ENCODE measurements at places on chromosomes 1 and 21.

- no peak for DNase-seq
Observed at GRCh38 chr1:181513786-181514297, 30.5 kb downstream of the CACNA1E start.

- no peak for DNase-seq
Observed at GRCh38 chr1:216005916-216006315, 417.3 kb downstream of the USH2A start.

GRCh38 chr1:65105596-65105995 lies 42.4 kb upstream of the AK4 start:
- no peak for DNase-seq

DNA sequence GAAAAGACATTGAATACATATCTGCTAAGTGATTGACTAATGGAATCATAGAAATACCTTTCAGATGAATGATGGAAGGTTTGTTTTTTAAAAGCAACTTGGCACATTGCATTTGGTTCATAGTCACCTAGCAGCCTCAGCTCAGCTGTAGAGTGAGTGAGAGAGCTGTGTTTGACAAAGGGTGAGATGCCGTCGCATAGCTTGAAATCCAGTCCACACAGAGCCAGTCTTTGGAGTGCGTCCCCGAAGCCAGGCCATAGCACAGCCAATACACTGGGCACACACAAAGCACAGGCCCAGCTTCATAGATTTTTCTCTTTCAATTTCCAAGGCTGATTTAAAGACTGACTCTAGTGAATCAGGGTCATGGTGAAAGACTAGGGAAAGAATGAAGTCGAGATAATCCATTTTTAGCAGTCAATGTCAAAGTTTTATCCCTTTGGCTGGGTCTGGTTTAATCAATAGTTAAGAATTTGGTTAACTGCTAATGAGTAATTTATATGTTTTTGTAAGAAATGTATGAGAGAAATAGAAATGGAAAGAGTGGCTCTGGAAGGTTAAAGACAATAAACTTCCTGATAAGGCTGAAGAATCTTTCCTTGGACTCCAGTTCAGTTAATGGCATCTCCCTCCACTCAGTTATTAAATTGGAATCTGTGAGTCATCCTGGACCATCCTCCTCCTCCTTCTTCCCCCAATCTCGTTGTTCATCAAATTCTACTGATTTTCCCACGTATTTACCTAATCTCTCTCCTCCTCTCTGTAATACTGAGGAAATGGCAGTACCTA lies 101.2 kb upstream of the IRF2BP2 start:
- no peak for DNase-seq

DNA sequence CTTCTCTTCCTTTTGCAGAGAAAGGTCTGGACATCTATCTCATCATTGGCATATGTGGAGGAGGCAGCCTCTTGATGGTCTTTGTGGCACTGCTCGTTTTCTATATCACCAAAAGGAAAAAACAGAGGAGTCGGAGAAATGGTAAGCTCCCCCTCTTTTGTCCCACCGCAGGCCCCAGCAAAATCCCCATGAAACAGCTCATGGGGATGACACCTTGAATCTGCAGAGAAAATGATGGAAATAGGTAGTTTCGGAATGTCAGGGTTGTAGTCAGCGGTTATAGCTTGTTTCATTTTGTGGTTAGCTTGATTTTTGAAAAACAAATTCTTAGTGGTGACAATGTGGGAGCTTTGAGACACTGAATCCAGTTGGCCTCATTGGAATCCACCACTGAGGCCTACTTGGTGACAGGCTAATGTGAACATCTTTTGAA lies 10.3 kb downstream of the CD2 start:
- no peak for DNase-seq

GRCh38 chr1:179867493-179868330 lies 9.9 kb downstream of the TOR1AIP2 start:
- no peak for DNase-seq

DNA sequence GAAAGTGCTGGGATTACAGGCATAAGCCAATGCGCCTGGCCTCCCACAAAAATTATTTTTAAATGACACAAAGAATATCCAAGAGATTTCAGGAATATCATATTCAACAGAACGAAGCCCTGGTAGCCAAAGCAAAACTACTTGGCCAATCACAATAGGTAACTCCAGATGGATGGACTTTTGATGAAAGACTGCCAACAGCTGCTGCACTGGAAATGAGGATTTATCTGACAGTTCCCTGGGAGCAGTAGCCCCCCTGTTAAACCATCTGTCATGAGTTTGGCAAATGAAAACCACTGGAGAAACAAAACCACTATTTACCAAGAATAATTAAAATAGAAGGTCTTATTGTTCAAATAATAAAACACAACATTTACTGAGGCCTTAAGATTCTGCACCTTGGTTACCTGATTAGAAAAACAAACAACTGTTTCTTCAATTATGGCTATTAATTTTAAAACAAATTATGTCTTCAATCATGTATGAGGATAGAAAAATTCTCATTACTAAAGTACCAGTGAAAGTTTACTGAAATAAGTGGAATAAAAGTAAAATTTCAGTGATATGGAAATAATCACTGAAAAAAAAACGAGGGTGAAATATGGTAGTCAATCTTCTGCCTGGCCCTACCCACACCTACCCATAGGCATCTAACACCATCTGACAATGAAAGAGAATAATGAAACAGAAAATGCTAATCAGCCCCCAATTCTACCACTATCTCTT lies 34.3 kb upstream of the PSMG1 start:
- DNase-seq: no peak

DNA sequence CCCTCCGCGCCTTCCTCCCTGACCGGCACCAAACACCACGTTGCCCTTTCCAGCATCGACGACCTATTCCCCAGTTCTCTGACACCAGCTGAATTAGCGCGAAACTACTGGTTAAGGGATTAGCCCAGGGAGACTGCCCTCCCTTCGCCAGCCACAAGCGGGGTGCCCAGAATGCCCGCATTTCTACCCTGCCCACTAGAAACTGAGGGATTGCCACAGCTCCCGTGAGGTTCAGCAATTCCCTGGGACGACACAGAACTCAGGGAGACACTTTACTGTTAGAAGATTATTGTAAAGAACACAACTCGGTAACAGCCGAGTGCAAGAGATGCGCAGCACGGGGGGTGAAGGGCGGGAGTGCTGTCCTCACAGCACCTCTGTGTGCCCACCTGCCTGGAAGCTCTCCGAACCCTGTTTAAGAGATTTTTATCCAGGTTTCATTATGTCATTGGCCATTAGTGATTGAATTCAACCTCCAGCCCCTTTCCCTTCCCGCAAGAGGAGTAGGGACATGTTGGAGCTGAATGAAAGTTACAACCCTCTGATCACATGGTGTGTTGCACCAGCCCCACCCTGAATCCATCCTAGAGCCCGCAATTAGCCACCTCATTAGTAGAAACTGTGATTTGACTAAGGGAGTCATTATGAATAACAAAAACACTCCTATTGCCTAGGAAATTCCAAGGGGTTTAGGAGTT lies 15.8 kb upstream of the RIPPLY3 start:
- no peak for DNase-seq

- no peak for DNase-seq
Observed at GRCh38 chr1:147618077-147618569, 52.2 kb downstream of the ACP6 start.

- DNase-seq: no peak
Observed at GRCh38 chr1:12436345-12436658, 181.7 kb downstream of the DHRS3 start.

- no peak for DNase-seq
Observed at GRCh38 chr1:115275216-115275615, 62.8 kb downstream of the NGF start.

DNA sequence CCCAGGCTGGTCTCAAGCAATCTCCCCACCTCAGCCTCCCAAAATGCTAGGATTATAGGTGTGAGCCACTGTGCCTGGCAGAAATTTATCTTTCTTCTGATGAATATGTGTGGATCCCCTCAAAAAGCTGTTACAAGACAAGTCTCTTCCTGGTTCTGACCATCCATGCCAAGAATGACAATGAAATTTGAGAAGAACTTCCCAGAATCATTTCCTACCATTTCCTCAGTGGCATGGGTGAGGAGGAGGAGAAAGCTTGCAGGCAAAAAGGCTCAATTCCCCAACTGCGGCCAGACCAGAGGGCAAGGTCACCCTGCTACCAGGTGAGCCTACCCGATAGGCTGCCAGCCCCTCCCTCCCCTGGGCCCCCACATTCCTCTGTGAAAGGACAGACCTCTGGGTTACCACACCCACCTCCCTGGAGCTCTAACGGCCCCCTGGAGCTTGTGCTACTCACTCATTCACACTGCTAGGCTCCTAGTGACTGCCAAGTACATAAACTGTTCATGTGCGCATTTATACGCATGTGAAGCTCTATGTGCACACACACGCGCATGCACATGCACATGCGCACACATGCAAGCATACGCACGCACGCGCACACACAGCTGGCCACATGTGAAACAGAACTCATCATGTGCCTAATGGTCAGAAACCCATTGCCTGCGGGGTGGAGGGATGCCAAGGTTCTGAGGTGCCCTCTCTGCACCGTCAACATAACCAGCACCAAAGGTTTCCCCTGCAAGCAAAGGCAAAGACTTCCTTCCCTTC lies 17.0 kb downstream of the MRAP start:
- DNase-seq: no peak

DNA sequence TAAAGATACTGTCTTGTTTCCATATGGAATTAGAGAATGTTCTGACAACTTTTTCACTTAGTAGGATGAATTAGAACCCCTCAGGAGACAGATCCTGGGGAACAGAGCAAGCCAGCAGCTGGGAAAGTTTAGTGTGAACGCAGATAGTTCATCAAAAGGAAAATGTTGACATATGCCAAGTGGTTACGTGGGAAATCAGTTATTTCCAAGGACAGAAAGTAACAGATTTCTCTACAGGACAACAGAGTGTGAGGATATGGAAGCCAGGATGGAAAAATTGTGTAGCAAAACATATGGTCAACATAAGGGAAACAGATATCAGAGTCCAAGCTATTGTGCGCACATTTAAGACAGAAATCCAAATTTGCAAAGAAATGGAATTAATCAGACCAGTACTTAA lies 419.5 kb downstream of the LRRIQ3 start:
- DNase-seq: no peak

DNA sequence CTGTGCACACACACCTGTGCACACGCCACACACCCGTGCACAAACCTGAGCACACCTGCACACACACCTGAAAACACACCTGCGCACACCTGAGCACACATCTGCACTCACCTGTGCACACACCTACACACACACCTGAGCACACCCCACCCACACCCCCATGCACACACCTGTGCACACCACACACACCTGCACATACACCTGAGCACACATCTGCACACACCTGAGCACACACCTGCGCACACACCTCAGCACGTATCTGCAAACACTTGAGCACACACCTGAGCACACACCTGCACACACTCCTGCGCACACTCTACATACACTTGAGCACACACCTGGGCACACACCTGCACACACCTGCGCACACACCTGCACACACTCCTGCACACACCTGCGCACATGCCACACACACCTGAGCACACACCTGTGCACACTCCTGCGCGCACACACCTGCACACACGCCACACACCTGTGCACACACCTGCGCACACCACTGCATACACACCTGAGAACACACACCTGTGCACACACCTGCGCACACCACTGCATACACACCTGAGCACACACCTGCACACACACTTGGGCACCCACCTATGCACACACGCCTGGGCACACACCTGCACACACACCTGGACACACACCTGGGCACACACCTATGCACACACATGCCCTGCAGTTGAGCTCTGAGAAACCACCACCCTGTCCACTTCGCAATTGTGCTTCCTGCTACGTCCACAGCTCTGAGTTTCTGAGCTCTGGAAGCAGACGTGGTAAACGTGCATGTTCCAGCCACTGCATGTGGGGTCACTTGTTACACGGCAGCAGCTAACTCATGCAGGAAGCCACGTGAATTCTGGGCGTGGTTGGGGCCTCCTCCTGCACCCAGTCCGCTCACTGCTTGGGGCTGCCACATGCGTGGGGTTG lies 8.0 kb upstream of the C1orf159 start:
- DNase-seq: no peak

DNA sequence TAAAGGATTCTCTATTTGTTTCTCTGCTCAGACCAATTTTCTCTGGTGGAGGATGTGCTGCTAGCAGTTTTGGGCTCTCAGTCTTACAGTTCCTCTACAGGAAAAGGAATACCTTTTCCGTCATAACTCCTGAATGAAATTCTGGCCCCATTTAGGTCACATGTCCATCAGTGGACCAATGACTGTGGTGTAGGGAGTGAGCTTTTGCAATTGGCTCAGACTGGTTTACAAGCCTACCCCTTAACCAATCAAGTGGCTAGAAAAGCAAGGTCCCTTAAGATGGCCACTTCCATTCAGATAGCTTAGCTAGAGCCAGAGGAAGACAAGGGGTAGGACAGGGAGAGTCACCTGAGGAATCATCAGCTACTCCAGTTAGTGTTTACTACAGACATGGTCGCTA lies 16.4 kb upstream of the ZNF281 start:
- DNase-seq: no peak

- no peak for DNase-seq
Observed at GRCh38 chr21:21045518-21045917, 47.3 kb downstream of the NCAM2 start.

- no peak for DNase-seq
Observed at GRCh38 chr1:222783051-222783450, 31.8 kb upstream of the DISP1 start.

GRCh38 chr1:72637593-72637992 lies 355.3 kb upstream of the NEGR1 start:
- no peak for DNase-seq

- no peak for DNase-seq
Observed at GRCh38 chr1:195594322-195594721, 1013.9 kb downstream of the KCNT2 start.

- DNase-seq: no peak
Observed at GRCh38 chr1:52967666-52968065, 40.6 kb downstream of the SCP2 start.

DNA sequence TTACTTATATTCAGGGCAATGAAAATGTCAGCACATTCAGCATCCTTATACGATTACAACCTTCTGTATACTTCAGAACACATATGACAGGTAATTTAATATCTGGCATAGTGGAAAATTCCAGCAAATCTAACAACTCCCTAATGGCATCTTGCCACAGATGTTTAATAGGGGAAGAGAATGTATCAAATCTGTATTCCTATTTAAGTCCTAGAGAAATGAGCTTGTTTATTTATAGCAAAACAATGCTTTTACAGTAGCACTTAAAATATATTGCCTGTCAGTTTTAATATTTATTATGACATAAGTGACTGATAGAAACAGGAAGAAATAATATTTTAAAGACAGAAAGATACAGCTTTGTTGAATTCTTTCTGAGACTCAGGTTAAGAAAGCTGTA lies 1101.8 kb upstream of the B3GALT2 start:
- DNase-seq: no peak

DNA sequence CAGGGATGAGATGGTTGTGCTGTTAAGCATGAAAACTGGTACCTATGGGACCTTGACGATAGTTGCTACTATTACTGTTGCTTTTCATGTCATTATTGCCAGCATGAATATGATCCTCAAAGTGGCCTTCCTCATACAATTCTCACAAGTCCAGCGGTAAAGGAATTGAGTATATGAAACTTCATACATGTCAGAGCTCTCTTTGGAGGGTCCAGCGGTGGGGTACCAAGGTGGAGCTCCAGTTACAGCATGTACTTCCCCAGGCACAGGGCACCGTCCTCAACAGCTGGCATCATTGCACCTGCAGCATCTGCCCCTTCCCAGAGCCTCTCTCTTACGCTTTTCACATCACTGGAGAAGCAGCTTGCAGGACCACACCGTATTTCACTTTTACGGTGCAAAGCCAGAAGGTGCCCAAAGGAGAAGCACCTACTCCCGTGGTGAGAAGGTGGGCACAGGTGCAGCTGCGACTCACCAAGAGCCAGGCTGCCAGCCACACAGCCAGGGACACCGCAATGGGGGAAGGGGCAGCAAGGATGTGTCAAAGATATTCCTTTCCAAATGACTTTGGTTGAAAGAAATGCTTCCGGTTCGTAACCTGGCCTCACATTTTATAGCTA lies 166.4 kb upstream of the IRF2BP2 start:
- no peak for DNase-seq
